G401 (cell line): ENCODE measurements at places on chromosomes 3 and 15.
A peak's percentile ranks its signal among the peaks of the same experiment; 100 is the strongest.

DNA sequence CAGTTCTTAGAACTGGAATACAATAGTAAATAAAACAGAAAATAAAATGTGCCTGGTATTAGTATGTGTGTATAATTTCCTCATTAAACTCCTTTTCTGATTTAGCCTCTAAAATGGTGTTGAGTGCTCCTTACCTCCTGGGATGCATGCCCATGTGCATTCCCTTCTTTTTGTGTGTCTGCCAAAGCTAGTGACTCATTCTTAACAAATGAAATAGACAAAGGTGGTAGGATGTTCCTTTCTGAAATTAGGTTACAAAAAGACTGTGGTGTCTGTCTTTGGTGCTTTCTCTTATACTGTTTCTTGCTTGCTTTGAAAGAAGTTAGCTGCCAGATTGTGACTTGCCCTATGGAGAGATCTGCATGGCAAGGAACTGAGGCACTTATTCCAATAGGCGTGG is 623.7 kb downstream of the GRM7 start:
- no peak for DNase-seq

- DNase-seq = peak; percentile 74
Measured at GRCh38 chr15:39919748-39920509, at the start of gene GPR176. GPR176 (minus strand) TSS chr15:39920266; CDS start chr15:39920026, 240 bp downstream.

DNA sequence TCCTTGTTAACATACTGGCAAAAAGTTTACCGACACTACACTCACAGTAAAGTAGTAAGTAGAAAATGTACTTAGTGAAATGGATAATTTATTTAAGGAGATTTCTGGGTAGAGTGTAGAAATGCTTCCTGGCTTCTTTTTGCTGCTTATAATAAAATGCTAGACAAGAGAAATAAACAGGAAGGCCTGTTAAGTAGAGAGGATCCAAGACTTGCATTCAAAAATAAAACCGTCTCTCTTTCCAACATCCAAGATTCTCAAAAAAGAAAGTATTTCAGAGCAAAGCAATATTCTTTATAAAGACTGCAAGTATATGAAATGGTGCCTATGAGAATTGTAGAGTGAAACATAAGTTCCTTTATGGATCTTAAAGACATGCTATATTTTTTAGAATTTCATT is 77.0 kb upstream of the CNTN6 start:
- no peak for DNase-seq

- DNase-seq = no peak
Measured at GRCh38 chr3:101999177-101999779, 150.0 kb downstream of the NFKBIZ start.

GRCh38 chr3:149512073-149512782 is 37.7 kb downstream of the TM4SF4 start:
- DNase-seq = peak; percentile 77

- peak; percentile 47 for DNase-seq
Measured at GRCh38 chr3:65497236-65497635, 541.5 kb downstream of the MAGI1 start.

- no peak for DNase-seq
Measured at GRCh38 chr3:32817257-32817557, 590 bp upstream of the TRIM71 start.

DNA sequence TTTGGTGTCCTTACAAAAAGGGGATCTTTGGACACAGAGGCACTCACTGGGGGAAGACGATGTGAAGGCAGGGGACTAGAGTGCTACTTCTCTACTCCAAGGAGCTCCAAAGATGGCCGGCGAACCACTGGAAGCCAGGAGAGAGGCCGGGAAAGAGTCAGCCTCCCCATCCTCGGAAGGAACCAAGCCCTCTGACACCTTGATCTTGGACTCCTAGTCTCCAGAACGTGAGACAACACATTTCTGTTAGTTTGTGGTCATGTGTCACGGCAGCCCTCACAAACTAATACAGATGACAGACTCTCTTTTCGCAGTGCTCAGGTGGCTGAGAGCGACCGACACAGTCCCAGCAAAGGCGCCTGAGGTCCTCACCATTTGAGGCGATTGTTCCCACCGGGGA is 24.4 kb upstream of the ATP2B2 start:
- no peak for DNase-seq

- peak; percentile 3 for DNase-seq
Measured at GRCh38 chr15:32838820-32839219, 121.0 kb downstream of the GREM1 start.

DNA sequence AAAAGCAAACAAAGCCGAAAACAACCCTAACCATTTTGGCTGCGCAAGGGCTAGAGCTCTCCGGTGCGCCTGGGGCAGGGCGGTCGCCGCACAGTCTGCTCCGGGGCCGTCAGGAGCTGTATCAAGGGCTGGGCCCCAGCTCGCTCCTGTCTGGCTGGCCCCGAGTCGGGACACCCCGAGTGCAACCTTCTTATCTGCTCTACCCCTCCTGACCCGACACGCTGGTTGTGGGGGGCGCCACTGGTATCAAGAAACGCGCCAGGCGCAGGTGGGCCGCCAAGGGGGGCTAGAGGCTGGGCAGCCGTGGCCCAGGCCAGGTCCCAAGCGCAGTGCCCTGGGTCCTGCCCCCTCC is 36.0 kb downstream of the NR2F2 start:
- no peak for DNase-seq

GRCh38 chr3:59818033-59818918 is 768.5 kb upstream of the CFAP20DC start:
- DNase-seq = peak; percentile 66

GRCh38 chr15:23912191-23912590 is 225.1 kb upstream of the NDN start:
- no peak for DNase-seq

DNA sequence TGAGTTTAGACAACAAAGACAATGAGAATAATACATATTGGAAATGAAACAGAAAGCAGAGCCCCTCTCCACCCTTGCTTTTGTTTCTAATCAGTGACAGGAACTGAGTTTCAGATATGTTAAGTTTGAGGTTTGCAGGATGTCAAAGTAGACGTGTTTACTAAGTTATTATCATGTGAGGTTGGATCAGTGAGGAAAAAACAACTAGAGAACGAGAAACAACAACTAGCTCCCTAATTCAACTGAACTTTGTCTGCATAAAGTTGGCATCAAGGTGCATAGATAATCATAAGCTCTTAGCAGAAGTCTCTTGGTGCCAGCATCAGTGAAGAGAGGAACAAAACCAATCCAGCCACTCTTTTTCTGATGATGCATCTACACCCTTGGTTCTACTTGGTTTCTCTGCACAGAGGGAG is 491.1 kb upstream of the NR2F2 start:
- DNase-seq = no peak

GRCh38 chr3:49469037-49469935 is 781 bp upstream of the DAG1 start:
- peak; percentile 67 for DNase-seq

DNA sequence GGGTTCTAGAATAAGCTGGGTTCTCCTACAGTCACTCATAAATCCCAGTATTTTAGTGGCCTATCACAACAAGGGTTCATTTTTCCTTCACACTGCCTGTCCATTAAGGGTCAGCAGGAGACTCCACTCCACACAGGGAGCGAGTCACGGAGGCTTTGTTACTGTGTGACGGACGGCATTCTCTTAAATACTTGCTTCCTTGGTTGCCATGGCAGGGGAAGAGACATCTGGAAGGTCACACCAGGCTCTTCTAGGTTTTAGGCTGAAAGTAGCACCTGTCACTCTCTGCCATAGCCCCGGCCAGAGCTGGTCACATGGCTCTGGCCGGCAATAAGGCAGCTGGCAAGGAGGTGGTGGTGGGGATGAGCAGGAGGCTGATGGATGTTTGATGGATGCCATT is 89.4 kb upstream of the ANKRD34C start:
- no peak for DNase-seq

DNA sequence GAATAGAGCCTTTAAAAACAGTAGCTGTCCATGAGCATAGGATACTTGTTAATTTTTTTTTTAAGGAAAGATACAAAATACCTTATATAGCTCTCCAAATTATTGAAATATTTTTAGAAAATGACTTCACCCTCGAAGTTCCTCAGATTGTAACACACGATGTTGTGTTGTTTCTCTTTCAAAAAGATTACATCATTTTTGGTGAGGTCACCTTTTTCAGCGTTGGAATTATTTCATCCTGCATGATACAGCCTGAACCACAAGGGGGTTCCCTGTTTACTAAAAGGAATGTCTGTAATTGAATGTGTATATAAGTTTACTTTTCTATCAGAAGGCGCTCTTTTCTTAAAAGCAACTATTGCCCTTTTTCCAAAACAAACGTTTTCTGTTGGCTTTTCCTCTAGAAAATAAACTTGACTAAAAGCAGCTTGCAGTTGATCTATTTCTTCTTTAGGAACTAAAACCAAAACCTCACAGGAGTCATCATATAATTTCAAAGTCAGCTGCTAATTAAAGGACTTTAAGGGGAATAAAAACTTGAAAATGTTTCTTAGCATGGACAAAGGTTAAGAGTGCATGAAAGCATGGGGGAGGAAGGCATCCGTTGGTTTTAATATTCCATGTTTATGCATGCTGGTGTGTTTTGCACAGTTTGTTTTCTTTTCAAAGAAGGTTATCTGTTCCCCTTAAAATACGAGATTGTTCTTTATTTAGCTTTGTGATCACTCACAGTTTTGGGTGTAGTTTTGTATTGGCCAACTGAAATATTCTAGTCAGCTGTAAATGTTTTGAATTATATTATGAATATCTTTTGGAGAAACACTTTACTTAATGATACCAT is 29.4 kb downstream of the LYSMD4 start:
- peak; percentile 51 for DNase-seq

GRCh38 chr3:11509173-11510000 is 134.3 kb downstream of the VGLL4 start:
- peak; percentile 61 for DNase-seq

DNA sequence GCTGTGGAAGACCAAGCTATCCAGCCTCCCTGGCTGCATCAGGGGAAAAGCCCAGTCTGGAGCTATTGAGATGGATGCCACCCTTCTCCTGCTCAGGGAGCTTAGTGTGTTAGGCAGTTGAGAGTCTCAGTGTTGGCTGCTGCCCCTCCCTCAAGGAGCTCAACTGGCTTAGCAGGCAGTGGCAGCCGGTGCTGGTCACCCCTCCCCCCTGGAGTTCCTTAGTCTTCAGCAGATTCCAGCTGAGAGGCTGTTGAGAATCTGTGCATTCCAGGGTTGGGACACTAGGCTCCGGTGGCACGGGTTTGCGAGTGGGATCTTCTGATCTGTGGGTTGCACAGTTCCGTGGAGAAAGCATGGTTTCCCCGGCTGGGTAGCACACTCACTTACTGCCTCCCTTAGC is 883.8 kb downstream of the NSUN3 start:
- no peak for DNase-seq

DNA sequence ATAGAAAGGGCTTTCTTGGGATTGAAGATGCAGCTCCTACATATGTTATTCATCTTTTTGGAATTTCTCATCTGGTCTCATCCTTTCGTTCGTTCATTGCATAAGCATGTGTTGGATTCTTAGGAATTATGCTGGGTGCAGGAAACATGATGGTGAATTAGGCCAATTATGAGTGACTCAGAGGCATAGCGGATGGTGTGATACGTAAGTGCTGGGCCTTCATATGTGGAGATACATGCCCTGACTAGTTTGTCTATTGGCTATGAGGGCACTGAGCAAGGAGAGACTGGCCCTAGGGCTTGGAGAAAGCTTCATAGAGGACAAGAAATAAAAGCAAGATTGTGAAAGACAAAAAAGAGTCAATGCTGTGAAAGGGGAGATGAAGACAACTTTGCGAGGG is 235.1 kb downstream of the MYRIP start:
- DNase-seq = no peak

DNA sequence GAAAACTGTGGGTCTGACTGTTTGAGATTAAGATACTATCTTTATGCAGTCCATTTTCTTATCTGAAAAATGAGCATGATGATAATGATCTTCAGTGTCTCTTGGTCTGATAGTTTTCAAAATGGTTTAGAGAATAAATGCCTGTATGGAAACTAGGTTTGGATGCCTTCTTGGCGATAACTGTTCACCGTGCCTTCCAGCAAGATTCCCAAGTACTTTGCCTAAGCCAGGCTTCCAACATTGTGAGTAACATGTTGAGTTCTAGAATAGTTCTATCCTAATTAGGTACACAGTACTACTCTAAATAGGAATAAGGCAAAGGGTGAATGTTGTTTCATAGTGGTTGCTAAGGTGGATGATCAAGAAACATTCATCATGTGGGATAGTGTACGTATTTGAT is 940.2 kb downstream of the MCTP2 start:
- no peak for DNase-seq

DNA sequence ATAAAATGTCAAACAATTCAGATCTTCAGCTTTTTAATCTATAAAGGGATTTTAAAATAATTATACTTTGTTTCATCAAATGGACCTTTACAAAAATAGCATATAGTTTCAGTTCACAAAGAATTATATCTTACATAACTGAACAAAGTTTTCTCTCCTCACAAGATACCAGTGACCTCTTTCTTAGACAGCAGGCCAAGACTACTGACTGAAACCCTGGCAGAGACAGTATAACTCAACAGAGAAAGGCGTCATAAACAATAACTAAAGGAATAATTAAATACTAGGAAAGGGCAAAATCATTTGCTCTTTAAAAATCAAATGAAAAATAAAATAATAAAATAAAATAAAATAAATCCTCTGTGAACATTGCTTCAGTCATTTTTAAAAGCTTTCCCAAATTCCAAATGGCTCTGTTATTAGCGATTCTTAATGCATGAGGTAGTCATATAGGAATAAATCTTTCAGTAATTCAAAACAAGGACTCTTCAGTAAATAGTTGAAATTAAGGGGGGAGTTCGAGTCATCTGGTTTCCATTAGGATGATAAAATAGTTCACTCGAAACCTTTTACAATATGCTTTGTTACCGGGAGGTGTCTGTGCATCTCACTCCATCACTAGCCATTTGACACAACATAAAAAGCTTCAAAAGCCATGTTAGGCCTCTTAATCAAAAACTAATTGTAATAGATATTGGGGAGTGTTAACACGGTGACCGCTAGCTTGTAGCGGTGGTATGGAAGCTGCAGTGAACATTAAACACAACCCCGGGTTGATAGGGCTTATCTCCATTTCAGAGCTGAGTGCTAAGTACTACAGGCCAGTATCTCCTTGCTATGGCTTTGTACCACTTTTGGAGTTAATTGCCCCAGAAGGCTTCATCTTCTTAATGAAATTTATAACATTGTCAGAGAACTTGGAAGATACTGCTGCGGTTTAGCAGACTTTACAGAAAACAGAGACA is 142.9 kb upstream of the NR2F2 start:
- DNase-seq = no peak
